ENCODE measurements at places on chromosomes 4 and X.

DNA sequence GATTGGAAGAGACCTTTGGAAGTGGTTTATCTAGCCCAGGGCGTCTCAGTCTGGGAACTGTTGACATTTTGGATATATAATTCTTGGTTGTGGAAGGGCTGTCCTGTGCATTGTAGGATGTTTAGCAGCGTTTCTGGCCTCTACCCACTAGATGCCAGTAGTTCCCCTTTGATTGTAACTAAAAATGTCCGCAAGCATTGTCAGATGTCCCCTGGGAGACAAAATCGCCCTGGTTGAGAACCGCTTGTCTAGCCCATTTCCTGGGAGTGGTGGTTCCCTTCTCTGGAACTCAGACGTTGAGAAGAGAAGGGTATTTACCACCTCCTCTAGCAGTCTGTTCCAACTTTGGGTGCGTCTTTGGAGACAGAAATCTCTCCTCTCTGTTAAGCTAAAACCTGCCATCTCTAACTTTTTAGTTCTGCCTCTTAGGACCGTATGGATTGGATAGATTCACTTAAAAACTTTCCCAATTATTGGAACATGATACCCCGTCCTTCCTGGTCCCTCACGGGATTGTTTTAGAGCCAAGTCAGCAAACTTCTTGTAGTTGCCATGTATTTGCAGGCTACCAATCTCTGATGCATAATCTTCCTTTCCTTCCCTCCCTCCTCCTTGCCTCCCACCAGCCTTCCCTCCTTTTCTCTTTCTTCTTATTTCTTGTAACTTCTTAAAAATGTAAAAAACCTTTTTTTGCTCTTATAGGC, 13.9 kb downstream of the TMEM165 start:
- DNase-seq, result peak; percentile 14

DNA sequence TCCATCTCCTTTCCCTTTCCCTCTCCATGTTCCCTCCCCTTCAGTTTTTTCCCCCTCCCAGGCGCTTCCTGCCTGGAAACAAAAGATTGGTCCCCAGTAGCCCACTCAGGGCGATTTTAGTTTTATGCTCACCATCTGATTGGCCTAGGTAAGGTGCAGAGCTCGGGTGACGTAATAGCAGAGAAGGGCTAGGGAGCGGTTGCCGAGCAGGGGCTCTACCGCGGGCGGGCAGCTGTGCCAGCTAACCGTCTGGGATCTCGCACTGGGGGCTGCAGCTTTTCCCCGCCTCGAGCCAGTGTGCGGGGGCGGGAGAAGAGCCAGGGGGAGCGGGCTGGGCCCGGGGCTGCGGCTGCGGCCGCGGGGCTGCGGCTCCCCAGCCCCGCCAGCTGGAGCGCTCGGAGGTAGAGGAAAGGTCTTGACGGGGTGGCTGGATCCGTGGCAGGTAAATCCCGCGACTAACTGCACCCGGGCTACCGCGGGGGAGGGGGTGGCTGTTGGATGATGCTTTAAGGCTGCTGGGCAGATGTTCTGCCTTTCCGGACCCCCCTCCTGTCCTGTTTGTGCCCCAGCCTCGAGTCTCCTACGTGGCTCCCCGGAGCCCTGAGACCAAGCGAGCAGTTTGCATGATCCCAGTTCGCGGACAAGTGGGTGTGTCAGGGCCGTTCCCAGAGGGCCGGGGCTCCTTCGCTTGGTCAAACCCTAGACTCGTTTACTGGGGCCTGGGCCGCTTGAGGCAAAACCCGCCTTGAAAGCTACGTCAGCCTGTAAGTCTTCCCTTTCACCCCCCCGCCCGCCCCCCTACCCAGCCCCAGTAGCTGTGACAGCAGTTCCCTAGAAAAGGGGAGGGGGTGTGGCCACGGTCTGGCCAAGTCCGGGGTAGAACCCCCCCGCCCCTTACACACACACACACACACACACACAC, at the start of gene PAK3:
TSS of gene PAK3 (plus strand) at position 218 of the 922 bp plus-strand sequence. CDS start 26,913 bp downstream, outside the sequence.
- peak; percentile 29 for DNase-seq

GRCh38 chr4:20042769-20043168, 208.9 kb upstream of the SLIT2 start:
- peak; percentile 29 for DNase-seq

- DNase-seq, result no peak
Measured at GRCh38 chr4:117908306-117909207, 125.7 kb upstream of the NDST3 start.

- DNase-seq, result no peak
Measured at GRCh38 chrX:65688403-65688871, 21.0 kb downstream of the MSN start.

DNA sequence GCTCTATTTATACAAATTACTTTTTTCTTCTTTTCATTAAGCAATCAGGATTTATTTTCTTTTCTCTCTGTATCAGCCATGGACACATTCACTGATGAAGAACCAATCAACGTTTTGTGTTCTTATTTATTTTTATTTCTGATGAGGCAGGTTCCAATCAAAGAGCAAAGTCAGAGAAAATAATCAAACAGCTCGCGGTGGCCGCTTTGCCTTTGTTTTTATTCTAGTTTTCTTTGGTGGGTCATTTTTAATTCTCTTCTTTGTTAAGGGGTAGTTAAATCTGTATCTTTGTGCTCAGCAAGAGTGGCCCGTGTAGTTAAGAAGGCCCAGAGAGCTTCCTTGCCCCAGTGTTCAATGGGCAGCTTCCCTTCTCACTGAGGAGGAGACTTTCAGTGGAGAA, 71.4 kb downstream of the FBXO8 start:
- no peak for DNase-seq

DNA sequence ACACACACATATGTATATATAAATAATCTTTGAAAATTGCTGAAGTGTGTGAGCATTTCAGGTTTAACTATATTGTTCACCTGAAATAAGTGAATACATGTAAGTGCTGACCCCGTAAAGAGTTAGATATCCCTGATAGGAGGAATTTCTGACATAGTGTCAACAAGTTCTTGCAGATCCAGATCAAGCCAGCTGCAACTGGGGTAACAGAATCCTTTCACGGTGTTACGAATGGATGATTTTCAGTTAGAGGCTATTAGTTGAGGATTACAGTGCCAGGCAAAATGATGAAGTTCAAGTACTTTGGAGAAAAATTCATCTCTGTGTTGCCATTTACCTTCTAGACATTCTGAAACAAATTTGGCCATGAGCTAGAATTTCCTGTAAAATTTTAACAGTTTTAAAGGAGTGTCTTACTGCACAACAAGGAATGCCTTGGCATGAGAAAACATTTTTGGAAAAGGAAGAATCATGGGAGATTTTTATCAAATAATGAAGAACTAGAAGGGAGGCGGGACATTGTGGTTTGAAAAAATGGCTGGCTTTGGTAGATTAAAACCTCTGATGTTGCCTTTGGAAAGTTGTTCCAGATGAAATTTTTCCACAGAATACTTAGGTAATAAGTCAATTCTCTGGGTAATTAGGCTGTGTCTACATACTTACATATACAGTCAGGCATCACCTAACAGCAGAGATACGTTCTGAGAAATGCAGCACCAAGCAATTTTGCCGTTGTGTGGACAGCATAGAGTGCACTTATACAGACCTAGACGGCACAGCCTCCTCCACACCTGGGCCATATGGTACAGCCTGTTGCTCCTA, 84.4 kb upstream of the FAT1 start:
- no peak for DNase-seq

DNA sequence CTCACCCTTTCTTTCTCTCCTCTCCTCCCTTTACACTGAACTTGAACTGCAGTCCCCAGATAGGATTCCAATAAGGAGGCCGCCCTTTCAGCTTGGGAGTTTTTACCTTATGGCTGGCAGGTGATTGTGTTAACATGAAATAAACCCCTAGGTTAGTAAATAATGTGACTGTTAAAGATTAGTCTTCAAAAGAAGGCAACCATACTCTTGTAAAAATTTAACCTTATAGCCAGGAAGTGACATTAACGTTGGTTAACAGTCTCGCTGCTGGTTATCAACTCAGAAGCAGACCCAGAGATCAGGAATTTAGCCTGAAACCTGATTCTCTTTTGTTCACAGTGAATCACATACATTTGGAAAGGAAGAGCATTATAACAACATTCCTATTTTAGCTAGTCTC, 15.2 kb downstream of the FHDC1 start:
- no peak for DNase-seq

DNA sequence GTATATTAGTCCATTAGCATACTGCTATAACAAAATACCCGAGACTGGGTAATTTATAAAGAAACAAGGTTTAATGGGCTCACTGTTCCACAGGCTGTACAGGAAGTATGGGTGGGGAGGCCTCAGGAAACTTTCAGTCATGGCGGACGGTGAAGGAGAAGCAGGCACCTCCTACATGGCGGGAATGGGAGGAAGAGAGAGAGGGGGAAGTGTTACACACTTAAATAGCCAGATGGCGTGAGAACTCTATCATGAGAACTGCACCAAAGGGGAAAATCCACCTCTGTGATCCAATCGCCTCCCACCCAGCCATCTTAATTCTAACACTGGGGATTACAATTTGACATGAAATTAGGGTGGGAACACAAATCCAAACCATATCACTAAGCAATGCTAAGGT, 98.9 kb upstream of the SH3RF1 start:
- peak; percentile 5 for DNase-seq

GRCh38 chr4:176588436-176588835, 204.3 kb downstream of the VEGFC start:
- DNase-seq, result no peak

GRCh38 chrX:47208108-47208507, 10.4 kb upstream of the CDK16 start:
- DNase-seq, result no peak

GRCh38 chr4:158341896-158342295, 131.6 kb downstream of the TMEM144 start:
- no peak for DNase-seq

- DNase-seq, result no peak
Measured at GRCh38 chr4:8442596-8443358, 2.2 kb downstream of the TRMT44 start.

DNA sequence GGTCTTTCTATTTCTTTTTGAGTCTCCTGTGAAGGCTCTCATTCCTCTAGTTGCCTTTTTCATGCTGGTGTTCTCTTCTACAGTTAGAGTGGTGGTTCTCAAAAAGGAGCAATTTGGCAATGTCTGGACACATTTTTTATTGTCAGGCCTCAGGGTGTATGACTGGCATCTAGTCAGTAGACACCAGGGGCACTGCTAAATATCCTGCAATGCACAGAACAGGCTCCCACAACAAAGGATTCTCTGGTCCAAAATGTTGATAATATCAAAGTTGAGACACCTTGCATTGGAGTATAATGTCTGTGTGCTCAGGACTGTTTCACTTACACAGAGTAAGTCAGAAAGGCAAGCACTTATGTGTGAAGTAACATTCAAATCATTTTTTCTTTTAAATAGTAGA, 1360.7 kb downstream of the ADGRL3 start:
- no peak for DNase-seq
